Stimulated activated CD4-positive, alpha-beta T cell treated with anti-CD3 and anti-CD28 coated beads, TNF-alpha, amount 100 ng/mL, for 4 hours (primary cell): ENCODE measurements at places on chromosomes 13 and 19.

DNA sequence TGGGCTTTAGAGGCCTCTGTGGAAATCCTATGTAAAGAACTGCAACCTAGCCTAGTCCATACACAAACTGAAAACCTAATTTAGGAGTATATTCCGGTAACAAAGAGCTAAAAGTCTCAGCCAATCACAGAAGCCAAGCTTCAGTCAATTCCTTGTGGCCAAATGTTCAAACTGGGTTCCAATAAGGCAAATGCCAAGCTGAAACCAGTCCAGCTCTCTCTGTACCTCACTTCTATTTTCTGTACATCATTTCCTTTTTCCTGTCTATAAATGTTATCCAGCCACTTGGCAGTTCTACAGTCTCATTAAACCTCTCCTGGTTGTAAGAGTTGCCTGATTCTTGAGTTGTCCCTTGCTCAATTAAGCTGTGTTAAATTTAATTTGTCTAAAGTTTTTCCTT lies 31.7 kb upstream of the UBL3 start:
- DNase-seq = no peak

- no peak for DNase-seq
These were observed 283.7 kb downstream of the TEX29 start for GRCh38 chr13:111604097-111604496.

DNA sequence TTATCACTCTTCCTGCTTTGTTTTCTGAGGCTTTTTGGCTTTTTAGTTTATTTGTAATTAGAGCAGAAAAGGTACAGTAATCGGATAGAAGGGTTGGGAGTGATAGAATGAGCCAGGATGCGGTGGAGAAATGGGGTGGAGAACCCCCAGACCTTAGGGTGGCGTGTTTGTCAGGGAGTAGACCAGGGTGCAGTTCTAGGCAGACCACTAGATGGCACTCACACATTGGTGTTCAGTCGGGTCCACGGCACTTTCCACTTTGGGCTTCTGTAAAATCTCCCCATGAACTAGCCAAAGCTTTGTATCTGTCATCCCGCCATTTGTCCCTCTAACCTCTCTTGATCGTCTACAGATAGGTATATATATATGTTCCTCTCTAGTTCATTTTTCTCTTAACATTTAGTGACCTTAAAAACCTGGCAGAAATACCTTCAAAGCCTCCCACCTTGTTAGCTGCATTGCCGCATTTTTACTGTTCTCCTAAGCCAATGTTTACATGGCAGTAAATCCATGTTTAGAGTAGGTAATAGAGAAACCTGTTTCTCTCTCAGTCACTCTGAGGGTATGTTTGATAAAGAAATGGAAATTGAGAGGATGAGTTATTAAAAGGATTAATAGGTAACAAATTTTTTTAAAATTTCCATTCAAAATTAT lies 154.9 kb downstream of the TM9SF2 start:
- DNase-seq = peak; percentile 74

DNA sequence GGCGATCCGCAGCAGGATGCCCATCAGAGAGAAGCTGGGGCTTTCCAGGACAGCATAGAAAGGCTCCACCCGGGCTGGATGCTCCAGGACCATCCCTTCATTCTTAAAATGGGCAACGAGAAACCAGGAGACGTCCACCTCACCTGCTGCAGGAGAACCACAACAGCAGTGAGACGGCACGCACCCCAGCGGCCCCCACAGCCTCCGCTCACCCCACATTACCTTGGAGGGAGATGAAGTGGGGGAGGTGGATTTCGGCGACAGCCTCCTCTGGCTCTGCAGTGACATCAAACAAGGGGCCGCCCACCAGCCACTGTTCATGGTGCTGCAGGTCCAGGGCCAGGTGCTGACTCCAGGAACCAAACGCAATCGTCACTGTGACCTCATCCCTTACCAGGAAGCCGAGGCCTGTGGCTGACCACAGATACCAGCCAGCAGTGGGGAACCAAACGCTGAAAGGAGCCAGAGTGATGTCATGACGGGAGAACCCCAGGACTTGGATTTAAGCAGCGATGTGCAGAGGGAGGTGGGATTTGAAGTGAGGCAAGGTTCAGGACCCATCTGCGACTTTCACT lies 25.1 kb downstream of the CARD8 start:
- no peak for DNase-seq

GRCh38 chr13:21670883-21671619 lies at the start of gene FGF9:
TSS of gene FGF9 (plus strand) at chr13:21671073. CDS start at chr13:21671913, 840 bp downstream.
- DNase-seq = peak; percentile 56

GRCh38 chr13:36778083-36778671 lies 40.8 kb upstream of the RFXAP start:
- DNase-seq = no peak

- DNase-seq = no peak
These were observed at the start of gene SIGLEC9 for GRCh38 chr19:51124729-51125128. TSS of gene SIGLEC9 (plus strand) at chr19:51124906. CDS start at chr19:51124975, 69 bp downstream.

- no peak for DNase-seq
These were observed 35.6 kb upstream of the PSPC1 start for GRCh38 chr13:19818223-19818842.

GRCh38 chr13:66689037-66689619 lies 541.0 kb downstream of the PCDH9 start:
- DNase-seq = no peak

DNA sequence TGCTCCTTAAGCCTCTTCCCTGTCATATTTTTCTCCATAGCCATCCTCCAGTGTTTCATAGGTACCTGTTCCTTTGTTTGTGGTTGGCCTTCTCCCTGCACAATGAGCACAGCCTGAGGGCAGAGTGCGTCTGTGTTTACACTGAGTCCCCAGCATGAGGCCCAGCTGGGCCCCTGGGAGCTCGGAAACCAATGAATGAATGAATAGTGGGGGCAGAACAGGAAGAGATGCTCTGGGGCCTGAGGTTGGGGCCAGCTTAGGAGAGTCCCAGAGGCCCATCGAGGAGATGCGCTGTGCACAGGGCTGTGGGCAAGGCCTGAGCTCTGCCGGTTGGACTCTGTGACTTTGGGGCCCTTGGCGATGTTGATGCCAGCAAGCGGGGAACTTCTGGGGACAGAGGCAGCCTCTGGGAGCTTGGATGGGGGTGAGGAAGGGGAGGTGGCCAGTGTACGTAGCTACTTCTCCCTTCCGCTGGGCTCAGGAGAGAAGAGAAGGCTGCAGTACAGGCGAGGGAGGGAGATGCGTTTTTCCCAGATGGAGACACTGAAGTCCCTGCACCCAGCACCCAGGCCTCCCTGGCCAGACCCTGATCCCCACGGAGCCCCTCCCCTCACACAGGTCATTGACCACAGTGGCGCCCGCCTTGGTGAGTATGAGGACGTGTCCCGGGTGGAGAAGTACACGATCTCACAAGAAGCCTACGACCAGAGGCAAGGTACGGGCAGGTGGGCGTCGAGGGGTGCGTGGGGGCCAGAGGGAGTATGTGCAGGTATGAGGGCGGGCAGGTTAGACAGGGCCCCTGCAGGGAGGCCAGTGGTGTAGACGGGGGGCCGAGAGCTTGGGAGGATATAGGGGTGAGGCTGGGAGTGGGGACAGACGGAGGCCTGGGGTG lies 5.1 kb downstream of the TBCB start:
- no peak for DNase-seq

DNA sequence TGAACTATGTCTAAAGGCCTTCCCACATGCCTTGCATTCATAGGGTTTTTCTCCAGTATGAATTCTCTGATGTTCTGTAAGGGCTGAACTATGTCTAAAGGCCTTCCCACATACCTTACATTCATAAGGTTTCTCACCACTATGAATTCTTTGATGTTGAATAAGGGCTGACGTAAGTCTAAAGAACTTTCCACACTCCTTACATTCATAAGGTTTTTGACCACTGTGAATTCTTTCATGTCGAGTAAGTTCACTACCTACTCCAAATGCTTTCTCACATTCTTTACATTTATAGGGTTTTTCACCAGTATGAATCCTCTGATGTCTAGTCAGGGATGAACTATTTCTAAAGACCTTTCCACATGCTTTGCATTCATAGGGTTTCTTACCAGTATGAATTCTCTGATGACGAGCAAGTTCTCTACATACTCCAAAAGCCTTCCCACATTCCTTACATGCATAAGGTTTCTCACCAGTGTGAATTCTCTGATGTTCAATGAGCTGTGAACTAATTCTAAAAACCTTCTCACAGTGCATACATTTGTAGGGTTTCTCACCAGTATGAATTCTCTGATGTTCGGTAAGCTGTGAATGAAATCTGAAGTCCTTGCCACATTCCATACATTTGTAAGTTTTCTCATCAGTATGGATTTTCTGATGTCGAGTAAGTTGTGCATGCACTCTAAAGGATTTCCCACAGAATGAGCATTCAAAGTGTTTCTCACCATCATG lies 19.1 kb upstream of the ZNF260 start:
- DNase-seq = no peak

- DNase-seq = no peak
These were observed 1925.2 kb downstream of the OLFM4 start for GRCh38 chr13:54953786-54954185.

GRCh38 chr13:112247471-112248405 lies 128.4 kb upstream of the SPACA7 start:
- DNase-seq = no peak

DNA sequence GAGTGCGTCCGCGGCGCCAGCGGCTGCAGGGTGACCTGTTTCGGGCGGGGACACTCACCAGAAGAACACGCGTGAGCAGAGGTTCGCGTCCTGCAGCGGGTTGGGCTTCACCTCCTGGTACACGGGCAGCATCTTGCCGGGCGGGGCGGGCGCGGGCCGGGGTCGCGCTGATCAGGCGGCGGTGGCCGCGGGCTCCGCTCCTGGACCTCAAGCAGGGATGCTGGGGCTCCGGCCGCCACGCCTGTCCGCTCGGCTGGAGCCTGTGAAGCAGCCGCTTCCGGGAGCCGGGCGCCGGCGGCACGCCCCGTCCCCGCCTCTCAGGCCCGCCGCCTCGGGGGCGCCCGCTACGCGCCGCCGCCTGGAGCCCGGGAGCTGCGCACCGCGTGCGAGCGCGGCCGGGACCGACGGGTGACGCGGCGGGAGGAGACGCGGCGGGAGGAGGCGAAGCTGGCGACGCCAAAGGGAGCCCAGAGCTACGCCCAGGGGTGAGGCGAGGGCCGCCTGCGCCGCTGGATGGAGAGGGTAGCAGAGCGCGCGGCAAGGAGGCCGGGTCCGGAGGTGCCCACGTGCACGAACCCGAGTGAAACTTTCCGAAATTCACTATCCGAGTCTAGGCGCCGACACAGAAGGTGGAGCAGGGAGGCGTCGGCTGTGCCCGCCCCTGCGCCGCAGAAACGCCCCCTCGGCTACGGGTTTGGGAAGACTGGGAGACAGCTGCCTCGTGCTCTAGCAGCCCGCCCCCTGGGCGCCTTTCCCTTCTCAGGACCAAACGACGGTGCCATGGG lies at the start of gene ABCC4:
Gene ABCC4 (minus strand): TSS at position 269 of the 785 bp plus-strand sequence. CDS start 137 bp downstream, at position 132.
- peak; percentile 43 for DNase-seq

DNA sequence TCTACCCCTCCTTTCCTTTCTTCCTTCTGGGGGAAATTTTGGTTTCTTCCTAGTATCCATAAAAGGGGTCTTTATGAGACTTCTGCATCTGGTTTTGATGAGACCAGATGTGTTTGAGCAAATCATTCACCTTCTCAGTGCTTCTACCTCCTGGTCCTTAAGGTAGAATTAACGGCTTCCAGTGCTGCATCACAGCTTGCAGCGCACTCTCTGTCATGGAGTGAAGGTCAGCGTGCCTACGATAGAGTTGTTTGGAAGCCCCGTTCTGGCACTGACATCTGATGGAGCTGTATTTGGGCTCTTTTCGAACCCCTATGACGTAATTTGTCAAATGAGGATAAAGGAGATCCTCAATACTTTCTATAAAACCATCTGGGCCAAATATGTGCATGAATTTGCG lies 164.2 kb downstream of the MTUS2 start:
- no peak for DNase-seq

GRCh38 chr13:52156724-52157261 lies 2.6 kb downstream of the NEK3 start:
- no peak for DNase-seq

- DNase-seq = no peak
These were observed 31.8 kb downstream of the RAB20 start for GRCh38 chr13:110529522-110530311.

DNA sequence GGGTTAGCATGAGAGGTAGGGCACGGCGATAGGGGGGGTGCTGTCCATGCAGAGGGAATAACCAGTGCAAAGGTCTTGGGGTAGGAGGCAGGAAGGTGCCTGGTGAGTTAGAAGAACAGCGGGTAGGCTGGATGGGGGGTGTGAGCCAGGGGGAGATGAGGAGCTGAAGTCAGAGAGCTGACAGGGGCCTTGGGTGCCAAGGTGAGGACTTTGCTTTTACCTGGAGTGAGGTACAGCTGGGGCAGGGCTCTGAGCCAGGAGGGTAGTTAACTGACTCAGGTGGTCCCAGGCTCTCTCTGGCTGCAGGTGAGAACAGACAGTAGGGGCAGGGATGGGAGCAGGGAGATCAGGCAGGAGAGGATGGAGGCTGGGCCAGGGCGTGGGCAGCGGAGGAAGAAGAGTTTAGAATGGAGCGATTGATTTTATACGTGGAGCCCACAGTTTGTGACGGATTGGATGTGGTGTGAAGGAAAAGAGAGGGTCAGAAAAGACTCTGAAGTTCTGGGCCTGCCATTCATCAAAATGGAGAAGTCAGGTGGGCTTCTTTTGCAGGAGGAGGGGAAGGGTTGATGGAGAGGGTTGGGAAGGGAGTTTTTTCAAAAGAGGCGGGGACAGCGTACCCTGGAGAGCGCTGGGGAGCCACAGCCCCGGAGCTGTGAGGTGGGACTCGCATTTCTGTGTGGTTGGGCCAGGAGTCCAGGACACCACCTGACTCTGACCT lies 1.2 kb upstream of the GRAMD1A start:
- DNase-seq = no peak

GRCh38 chr19:55857149-55857548 lies 20.8 kb downstream of the NLRP4 start:
- DNase-seq = no peak

DNA sequence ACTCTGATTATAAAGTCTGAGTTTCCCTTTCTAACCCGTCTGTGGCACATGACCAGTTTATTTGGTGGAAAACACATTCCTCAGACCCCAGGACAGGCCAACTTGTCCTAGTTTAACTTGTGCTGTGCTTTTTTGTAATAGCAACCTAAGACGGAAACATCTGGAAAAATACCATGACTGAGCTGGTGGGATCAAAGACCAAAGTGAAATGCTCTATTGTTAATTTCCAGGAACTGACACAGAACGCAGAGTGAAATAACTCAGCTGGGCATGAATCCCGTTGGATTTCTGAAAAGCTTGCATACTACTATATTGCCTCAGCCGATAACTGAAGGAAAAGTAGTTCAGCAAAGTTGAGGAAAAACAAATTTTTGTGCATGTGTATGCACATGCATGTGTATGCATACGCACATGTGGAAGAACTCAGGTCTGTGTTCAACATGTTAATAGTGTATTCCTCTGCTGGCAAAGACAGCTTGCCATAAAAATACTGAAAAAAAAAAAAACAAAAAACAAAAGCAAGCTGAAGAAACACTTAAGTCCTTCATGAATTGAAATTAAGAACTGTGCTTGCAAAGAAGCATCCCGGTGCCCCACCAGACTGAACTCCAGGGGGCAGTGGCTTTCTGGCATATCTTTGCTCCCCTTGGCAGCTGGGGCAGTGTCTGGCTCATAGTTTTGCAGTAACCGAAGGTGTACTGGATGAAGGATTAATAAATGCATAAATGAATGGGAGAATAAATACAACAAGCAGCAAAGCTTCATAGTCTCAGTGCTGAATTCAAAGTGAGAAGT lies 187.8 kb downstream of the LHFPL6 start:
- DNase-seq = no peak
